ENCODE measurements at places on chromosomes 1 and 21.
A peak's percentile ranks its signal among the peaks of the same experiment; 100 is the strongest.

DNA sequence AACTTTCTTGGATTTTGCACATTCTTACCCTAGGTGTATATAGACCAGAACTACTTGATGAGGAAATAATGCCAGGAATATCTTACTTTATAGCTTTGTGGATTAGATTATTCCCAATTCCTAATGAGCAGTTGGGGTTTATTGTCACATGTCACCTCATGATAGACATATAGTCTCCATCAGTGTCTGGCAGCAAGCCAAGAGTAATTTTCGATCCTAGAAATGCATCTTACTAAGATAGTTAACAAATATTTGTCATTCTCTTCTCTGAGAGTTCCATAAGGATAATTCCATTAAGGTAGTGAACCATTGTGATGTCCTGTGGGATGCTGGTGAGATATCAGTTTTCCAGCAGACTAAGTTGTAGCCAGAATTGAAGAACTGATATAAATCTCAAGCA is 1282.9 kb upstream of the B3GALT2 start:
- DNase-seq: no peak

- no peak for DNase-seq
Observed at GRCh38 chr1:100127226-100127625, 5.5 kb downstream of the SASS6 start.

DNA sequence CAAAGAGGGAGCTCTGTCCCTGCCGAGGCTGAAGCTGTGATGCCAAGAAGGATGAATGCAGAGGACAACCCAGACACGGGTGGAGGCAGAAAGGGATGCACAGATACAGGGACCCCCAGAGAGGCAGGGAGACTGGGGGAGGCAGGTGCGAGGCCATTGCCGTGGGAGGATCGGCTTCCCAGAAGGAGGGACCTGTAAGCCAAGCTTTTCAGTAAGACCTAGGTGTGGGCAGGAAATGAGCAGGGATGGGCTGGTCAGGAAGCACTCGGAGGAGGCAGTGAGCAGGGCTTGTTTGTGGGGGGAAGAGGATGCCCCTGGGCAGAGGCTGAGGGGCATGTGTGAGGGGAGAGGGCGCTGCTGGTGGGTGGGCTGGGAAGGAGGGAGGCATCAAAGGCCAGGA is 67.7 kb upstream of the WNT4 start:
- DNase-seq: no peak

GRCh38 chr1:158199849-158200248 is 19.2 kb downstream of the CD1D start:
- peak; percentile 74 for DNase-seq

- no peak for DNase-seq
Observed at GRCh38 chr1:157371221-157371620, 181.1 kb downstream of the FCRL5 start.

DNA sequence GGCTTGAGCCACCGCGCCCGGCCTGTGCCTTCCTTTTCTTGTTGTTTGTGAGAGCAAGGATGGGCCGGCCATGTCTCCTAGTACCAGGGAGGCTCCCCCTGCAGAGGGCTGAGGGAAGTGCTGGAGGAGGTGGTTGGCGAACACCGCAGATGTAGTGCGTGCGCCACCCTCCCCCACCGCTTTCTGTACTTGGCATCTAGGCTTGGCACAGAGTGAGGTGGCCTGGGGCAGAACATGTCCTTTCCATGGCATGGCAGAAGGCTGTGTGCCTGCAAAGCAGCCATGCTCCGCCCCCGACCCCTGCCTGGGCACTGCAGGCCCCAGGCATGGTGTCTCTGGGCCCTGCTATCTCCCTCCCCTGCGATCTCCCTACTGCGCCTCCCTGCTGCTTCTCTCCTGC is 30.7 kb downstream of the ALPL start:
- peak; percentile 26 for DNase-seq

- no peak for DNase-seq
Observed at GRCh38 chr21:35720208-35720731, 340.1 kb downstream of the SETD4 start.

GRCh38 chr1:101365878-101366277 is 129.1 kb downstream of the S1PR1 start:
- DNase-seq: peak; percentile 29

DNA sequence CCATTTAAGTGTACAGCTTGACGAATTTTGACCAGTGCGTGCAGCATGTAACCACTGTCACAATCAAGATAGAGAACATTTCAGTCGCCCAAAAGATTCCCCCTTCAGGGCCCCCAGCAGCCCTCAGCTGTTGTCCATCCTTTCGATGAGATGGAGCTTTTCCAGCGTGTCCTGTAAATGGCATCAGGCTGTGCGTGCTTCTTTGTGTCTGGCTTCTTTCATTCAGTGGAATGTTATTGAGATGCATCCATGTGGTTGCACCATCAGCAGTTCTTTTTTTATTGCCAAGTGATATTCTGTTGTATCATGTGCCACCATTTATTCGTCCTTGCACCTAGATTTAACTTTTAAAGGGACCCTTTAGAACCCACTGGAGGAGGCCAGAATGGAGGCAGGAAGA is 21.9 kb downstream of the UBE2Q1 start:
- DNase-seq: no peak

- DNase-seq: no peak
Observed at GRCh38 chr1:153567621-153568366, 2.1 kb upstream of the S100A2 start.

- no peak for DNase-seq
Observed at GRCh38 chr1:62528015-62528414, 69.3 kb upstream of the ANGPTL3 start.

- no peak for DNase-seq
Observed at GRCh38 chr1:63943393-63943792, 169.6 kb downstream of the ROR1 start.

DNA sequence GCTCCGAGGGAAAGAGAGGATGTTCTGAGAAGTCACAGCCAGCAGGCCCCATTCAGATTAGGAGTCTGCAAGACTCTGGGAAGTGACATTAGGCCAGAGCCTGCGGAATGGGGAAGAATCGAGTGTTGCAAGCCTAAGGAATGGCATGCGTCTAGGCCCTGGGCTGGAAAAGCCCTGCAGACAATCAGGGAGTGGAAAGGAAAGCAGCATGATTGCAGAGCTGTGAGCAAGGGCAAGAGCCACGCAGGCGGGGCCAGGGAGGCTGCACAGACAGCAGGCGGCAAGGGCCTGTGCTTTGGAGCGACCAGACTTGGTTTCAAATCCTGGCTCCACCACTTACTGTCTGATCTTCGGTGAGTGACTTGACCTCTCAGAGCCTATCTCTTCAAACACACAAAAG is 118.2 kb downstream of the RRAGC start:
- DNase-seq: peak; percentile 30

DNA sequence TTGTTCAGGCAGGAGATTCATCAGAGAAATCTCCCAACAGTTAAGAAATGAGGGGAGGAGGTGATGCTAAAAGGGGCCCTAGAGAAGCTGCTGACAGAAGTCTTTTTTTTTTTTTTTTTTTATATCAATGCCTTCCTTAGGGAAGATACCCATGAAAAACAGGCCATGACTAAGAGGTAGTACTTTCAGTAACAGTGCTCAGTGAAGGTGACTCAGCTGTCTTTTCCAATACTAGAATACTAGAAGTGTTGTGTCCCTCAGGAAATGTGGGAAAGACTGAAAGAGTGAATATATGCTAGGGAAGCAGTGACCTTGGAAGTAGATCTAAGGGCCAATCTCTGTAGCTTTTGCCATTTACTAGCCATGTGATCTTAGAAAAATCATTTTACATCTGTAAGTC is 52.4 kb upstream of the SLFNL1 start:
- DNase-seq: peak; percentile 41

DNA sequence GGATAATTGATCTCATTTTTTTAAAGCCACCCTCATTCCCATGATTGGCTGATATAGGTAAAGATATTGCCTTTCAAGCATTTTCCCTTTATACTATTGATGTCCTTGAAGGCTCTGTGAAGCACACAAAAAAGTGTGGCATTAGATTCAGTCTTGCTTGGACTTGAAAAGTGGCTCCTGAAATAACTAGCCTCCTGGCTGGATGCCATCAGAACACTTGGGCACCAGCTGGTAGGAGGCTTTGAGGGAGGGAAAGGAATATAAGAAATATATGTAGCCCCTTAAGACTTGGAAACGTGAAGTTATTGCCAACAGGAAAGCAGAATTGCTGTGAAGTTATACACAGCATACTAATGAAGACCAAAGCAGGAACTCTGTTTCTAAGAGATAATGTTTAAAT is 14.1 kb downstream of the MTR start:
- peak; percentile 28 for DNase-seq

Data from choroid plexus epithelial cell (primary cell).